Stimulated activated CD4-positive, alpha-beta T cell treated with anti-CD3 and anti-CD28 coated beads, TNF-alpha, amount 100 ng/mL, for 48 hours (primary cell): ENCODE measurements at places on chromosomes 7 and 10.

- no peak for DNase-seq
Observed at GRCh38 chr10:100811752-100812750, 66.7 kb downstream of the PAX2 start.

DNA sequence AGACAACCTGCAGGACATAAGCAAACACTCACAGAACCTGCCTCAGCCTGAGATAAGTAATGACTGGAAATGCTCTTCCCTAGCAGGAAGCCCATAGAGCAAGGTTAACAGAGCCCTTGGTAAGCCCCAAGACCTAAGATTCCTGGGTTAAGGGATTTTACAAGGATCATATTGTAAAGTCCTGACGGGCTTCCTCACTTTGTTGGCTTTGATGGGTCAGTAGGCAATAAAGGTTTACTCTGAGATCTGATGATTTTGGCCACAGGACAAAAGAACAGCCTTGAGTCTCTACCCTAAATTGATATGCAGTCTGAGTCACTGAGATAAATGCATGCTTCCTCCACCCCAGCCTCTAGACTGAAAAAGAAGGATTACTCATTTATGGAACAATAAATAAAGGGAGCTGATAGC lies 270.8 kb downstream of the HTR7 start:
- DNase-seq = no peak

DNA sequence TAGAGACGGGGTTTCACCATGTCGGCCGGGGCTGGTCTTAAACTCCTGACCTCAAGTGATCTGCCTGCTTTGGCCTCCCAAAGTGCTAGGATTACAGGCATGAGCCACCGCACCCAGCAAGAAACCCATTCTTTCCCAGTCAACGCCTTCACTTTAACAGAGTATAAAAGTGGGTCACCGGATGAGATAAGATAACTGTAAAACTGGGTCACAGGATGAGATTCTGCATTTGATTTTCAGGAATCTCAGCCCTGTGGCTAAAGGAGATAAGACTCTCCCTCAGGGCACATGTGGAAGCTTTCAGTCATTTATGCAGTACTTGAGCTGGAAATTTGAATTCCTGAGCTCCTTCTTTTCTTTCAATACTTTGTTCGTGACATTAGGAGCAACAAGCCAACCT lies 70.8 kb downstream of the LRRC17 start:
- DNase-seq = no peak

DNA sequence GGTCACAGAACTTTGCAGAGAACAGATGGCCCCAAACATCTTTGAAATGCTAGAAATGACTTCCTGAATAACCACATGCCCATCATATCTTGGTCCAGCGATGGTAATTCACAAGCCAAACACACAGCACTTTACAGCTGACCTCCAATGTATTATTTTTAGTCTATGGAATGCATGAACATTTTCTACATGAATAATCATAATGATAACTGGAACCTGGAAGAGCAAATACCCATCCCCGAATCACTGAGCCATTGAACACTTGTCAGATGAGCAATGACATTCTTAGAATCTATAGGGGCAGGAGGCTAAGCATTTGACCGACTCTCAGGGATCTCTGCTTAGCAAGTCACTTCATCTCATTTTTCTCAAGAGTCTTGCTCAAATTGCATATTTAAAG lies 167.3 kb downstream of the CREB5 start:
- DNase-seq = no peak

DNA sequence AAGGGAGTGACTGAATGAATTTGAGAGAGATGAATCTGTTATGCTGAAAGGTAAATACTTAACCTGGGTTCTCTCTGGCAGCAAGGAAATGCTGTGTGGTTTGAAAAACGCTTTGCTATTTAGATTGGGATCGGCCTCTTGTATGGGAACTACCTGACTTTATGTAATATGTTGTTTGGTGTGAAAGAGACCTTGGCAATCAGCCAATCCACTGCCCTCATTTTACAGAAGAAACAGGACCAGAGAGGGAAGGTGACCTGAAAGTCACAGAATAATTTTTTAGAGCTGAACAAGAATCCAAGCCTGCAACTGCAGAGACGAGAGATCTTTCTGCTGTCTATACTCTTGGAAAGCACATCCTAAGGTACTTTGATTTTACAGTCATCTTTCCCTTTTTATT lies 1.0 kb downstream of the BUD31 start:
- no peak for DNase-seq

- DNase-seq = no peak
Observed at GRCh38 chr10:99520847-99521764, 11.6 kb upstream of the NKX2-3 start.

DNA sequence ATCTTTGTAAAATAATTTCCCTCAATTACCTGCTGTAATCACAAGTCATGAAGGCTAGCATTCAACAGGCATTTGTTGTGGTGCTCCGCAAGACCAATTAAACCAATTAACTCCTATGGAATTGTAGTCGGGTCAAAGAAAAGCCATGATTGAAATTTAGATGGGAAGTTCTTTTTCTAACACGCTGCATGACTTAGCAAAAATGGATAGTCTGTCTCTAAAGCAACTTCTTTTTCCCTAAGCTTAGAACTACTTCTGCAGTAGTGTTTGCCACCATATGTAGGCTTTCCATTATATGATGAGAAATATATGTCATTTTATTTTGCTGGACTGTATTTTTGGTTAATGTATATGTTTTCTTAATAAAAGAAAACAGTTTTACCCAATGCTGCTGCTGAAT lies 119.1 kb downstream of the TSPAN12 start:
- DNase-seq = no peak

- no peak for DNase-seq
Observed at GRCh38 chr10:117460846-117461765, 81.4 kb upstream of the EMX2 start.

GRCh38 chr7:21106296-21106732 lies 319.6 kb upstream of the SP8 start:
- DNase-seq = no peak

DNA sequence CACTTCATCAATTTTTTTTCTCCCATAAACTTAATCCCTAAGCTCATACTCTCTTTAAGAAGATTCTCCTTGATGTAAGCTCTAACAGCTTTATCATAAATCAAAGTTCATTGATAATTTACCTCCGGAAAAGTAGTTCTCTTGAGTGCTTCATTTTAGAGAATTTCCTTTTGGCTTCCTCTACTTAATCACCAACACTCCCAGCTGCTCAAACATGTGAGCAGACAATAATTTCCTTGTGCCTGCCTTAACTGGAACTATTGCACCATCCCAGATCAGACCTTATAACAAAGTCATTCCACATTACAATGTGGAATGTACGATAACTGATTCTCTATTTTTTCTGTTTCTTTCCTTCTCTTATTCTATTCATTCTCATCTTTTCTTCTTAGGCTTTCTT lies 5.9 kb downstream of the FEZF1 start:
- no peak for DNase-seq

DNA sequence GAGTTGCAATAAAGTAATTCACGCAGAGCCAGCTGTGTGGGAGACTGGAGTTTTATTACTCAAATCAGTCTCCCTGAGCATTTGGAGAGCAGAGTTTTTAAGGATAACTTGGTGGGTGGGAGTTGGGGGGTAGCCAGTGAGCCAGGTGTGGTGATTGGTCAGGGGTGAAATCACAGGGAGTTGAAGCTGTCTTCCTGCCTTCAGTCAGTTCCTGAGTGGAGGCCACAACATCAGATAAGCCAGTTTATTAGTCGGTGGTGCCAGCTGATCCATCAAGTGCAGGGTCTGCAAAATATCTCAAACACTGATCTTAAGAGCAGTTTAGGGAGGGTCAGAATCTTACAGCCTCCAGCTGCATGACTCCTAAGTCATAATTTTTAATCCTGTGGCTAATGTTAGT lies 3.3 kb upstream of the CYP51A1 start:
- DNase-seq = no peak

GRCh38 chr10:20215547-20216152 lies 399.4 kb downstream of the PLXDC2 start:
- no peak for DNase-seq

- DNase-seq = no peak
Observed at GRCh38 chr10:125368146-125368545, 207.8 kb upstream of the CTBP2 start.

- no peak for DNase-seq
Observed at GRCh38 chr10:77713521-77714280, 76.1 kb upstream of the KCNMA1 start.

DNA sequence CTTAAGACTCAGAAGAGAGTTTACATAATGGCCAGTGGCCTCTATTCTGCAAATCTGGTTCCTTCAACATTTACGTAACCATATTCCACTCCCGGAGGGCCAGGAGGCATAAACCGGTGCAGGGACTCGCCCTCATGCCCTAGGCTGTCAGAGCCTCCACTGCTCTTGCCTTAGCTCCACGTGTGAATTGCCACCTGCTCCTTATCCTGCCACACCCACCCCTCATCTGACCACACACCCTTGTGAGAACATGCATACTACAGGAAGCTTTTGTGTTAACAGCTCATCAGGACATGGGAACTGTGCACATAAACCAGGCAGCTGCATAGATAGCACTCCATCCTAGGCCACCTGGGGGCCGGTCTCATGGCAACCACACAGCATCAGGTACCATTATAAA lies 146.7 kb upstream of the PFKP start:
- no peak for DNase-seq

GRCh38 chr10:110733218-110733952 lies 89.2 kb downstream of the RBM20 start:
- no peak for DNase-seq

DNA sequence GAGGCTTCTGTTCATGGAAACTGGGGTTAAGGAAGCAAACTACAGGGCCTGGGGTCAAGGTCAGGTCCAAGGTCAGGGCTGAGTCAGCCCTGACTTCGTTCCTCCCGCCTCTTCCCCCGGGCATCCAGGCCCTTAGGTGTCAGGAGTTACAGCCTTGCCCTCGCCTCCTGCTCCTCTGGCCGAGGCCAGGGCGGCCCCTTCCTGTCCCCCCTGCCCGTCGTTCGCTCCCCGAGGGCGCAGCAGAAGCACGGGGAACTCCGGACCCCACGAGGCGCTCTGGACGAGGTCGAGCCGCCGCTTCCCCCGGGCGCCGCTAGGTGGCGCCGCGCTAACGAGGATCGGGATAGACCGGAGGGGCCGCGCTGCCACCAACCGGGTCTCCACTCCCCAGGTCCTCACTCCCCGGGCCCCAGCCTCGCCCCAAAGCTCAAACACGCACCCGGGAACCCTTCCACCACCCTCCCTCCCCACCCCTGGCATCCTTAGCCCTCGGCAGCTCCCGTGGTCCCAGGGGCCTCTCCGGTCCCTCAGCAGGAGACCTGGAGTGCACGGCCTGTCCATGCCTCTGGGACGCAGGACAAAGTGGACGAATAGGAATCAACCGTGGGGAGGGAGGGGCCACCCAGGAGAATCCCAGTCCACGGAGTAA lies 59.2 kb upstream of the MYL10 start:
- DNase-seq = peak; percentile 77

- DNase-seq = no peak
Observed at GRCh38 chr7:48839108-48839507, 85.2 kb upstream of the CDC14C start.

DNA sequence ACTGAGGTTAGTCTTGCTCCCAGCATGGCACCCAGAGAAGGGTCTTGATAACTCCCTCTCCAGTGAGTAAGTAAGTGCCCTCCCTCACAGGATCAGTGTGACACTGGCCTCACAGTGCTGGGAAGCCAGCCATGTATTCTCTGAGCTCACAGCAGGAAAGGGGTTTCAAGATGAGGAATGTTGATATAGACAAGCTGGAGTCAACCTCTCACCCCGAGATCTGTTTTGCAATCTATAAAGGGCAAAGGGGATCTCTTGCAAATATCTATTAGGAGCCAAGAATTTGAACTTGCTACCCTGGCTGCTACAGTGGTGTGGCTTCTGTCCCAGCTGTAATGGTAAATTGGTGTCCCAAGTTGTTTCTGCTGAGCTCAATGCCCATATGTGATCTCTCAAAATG lies 70.2 kb upstream of the ADAM12 start:
- DNase-seq = no peak

GRCh38 chr10:125605167-125605566 lies 77.8 kb downstream of the TEX36 start:
- DNase-seq = no peak

DNA sequence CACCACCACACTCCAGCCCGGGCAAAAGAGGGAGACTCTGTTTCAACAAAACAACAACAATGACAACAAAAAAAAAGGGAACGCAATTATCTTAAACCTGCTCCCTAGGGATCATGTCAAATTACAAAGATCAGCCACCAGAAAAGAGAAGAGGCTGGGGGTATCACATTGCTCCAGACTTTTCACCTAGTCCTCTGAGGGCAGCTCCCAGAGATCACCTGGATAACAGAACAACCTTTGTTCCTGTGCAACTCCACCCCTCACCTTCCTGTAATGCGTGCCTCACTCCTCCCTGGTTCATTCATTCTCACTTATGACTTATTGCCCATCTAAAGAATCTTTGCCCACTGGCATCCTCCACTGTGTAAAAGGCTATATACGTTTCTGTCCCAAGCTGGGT lies 31.8 kb downstream of the SVOPL start:
- DNase-seq = no peak

DNA sequence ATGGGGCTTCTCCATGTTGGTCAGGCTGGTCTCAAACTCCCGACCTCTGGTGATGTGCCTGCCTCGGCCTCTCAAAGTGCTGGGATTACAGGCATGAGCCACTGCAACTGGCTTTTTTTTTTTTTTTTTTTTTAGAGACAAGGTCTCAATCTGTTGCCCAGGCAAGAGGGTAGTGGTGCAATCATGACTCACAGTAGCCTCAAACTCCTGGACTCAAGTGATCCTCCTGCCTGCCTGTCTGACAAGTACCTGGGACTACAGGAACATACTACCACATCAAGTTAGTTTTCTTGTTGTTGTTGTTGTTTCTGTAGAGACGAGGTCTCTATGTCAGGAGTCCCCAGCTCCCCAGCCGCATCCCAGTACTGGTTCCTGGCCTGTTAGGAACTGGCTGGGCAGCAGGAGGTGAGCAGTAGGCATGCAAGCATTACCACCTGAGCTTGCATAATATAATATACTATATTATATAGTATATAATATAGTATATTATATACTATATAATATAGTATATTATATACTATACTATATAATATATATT lies 55.7 kb downstream of the TPK1 start:
- no peak for DNase-seq

DNA sequence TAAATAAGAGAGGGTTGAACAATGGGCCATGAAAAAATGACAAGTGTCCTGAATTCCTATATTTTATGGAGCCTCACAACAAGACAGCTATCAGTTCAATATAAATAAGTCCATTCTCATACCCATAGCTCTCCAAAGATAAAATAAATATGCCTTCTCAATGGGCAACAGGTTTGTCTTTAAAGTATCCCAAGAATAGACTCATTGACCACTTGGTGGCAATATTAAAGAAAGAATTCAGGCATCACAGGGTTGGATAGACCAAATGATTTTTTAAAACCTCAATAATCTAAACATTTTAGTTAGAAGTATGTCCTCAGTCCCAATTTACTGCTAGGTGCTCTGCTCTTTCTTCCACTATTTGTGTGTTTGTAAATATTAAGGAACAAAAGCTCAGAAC lies 165.1 kb upstream of the WNT16 start:
- DNase-seq = no peak
